ENCODE measurements at places on chromosomes 6 and 20. TPM values are rescaled to one million over a fixed set of nuclear protein-coding genes. Genes with fewer than 3 reads are reported as not detected.

KCNG1 gene
- total RNA-seq: 0.63 TPM

GPR6 gene
- 0.52 TPM for total RNA-seq

GRCh38 chr6:155530219-155530834 lies 74.7 kb upstream of the NOX3 start:
- DNase-seq: no peak

GRCh38 chr6:38776515-38776914 lies 61.4 kb downstream of the DNAH8 start:
- no peak for DNase-seq

DNA sequence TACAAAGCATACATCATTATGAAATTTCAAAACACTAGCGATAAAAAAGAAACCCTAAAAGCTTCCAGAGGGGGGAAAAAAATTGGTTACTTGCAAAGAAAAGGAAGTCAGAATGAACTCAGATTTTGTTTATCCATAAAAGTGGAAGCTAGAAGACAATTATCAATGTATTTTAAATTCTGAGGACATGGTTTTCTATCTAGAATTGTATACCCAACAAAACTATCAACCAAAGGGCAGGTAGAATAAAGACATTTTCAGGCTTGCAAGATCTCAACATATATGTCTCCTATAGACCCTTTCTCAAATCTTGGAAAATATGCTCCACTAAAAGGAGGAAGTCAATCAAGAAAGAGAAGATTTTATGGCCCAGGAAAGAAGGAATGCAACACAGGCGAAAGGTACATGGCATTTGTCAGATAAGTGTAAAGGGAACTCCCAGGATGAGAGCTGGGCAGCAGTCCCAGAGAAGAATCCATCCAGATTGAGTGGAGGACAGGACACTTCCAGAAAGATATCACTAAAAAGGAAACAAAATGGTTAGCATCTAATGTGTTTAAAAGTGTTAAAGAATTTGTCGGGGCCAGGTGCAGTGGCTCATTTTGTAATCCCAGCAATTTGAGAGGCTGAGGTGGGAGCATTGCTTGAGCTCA lies 45.4 kb upstream of the ZFAND3 start:
- DNase-seq: no peak

DNA sequence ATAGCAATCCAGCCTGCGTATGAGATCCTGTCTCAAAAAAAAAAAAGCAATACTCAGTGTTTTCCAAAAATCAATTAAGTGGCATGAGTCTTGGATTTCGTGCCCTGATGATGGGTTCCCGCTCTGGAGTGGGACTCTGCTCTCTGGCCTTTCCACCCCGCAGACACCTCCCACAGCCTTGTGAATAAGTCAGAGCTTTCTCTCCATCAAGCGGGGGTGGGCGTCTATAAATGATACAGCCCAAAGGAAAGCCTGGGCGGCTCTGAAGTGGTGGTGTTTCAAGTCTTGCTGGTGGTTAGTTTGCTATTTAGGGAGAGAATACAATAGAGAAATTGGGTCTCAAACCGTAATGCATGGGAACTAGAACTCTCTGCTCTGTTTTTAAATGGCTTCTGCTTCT lies 52.5 kb upstream of the TAGAP start:
- DNase-seq: no peak

- no peak for DNase-seq
Observed at GRCh38 chr6:186340-186965, 105.8 kb upstream of the DUSP22 start.
